ENCODE measurements at places on chromosomes 12 and 14.

DNA sequence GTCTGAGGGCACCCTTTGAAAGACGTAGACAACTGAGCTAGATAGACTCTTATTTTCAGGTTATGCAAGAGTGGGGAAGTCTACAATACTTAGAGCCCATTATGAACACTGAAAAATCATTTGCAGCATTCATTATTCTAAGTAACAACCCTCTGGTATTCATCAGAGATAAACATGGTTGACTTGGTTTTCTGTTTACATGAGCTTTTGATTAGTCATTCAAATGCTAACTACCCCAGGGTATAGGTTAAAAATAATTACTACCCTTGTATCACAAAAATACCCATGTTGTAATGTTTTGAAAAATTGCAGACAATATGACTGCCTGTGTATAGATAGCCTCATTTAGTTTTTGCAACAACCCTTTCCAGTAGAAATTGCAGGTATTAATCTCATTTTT, 78.5 kb downstream of the PPFIBP1 start:
- DNase-seq, result no peak

- DNase-seq, result no peak
Measured at GRCh38 chr12:48907245-48907644, 18.0 kb downstream of the FKBP11 start.

DNA sequence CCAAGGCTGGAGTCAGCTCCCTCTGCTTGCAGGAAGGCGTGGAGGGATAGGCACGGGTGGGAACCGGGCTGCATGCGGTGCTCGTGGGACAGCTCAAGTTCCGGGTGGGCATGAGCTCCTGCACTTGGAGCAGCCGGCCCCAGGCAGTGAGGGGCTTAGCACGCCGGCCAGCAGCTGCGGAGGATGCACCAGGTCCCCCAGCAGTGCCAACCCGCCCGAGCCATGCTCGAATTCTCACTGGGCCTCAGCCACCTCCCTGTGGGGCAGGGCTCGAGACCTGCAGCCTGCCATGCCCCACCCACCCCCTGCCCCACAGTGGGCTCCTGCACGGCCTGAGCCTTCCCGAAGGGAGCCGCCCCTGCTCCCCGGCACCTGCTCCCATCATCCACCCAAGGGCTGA, 1501.8 kb downstream of the AACS start:
- DNase-seq, result no peak

DNA sequence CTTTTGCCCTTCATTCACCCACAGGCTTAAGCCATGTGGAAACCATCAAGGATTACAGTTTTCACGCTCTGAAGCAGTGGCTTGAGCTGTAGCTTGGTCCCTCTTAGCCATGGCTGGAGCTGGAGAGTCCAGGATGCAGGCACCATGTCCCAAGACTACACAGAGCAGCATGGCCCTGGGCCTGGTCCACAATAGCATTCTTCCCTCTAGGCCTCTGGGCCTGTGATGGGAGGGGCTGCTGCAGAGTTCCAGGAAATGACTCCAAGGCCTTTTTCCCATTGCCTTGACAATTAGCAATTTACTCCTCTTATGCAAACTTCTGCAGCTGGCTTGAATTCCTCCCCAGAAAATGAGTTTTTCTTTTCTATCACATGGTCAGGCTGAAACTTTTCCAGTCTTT, 211.3 kb downstream of the RERGL start:
- no peak for DNase-seq

DNA sequence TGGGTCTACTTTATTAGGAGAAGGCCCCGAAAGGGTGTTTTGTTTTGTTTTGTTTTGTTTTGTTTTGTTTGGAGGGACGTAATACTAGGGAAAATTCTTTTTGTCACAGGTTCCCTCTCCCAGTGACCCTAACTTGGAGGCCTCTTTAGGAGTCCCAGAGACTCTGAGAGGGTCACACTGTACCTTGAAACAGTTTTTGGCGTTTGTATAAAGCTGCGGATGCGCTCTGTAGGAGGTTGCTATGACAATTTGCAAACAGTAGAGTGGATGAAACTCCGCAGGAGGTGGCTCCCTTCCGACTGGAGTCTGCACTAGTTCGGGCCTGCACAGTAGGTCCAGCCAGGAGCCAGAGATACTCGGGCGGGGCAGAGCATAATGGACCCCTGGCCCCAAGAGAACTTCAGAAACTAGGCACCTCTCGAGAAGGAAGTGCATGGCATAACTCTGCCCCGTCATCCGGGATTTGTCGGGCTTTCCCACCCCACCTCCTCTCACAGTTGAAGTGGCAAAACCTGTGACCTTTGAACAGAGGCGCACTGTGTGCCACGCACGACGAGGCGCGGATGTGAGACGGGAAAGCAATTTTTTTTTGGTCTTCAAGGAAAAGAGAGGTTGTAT, 1.3 kb upstream of the DYRK2 start:
- DNase-seq, result peak; percentile 35

- DNase-seq, result no peak
Measured at GRCh38 chr12:96046543-96047228, 11.3 kb upstream of the LTA4H start.
